Left lung (tissue), 14 donors: ENCODE measurements at places on chromosomes 3 and 15.

GRCh38 chr3:52715714-52716305, 9.9 kb downstream of the SPCS1 start:
- DNase-seq: no peak

DNA sequence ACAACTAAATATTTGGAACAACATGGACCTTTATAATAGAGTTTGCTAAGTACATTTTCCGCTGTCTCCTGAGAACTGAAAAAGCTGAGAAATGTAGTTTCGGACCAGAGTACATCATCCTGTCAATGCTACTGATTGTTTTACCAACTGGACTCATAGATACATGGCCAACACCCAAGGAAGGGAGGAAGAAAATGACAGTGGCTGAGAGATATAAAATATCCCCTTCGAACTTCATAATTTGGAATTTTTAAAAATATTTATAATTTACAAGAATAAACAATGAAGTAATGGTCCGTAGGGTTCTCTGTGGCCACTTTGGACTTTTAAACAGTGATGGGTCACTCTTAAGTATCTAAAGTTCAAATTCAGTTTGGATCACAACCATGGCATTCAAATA, 1042.7 kb downstream of the MCTP2 start:
- no peak for DNase-seq

DNA sequence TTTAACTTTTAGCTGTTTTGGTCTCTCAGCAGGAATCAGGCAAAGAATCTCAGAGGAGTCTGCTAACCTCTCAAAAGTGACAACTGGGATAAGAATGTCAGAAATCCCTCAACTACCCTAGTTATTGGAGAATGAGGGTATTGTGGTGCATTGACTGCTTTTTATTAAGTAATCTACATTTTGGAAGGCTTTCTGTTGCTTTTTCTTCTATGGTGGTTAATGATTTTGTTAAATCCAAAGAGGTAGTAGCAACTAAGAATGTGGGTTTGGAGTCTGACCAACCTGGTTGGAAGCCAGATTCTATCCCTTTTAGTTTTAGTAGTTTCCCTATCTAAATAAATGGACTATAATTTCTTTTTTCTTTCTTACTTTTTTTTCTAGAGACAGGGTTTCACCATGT, 94.7 kb upstream of the RNF7 start:
- no peak for DNase-seq

DNA sequence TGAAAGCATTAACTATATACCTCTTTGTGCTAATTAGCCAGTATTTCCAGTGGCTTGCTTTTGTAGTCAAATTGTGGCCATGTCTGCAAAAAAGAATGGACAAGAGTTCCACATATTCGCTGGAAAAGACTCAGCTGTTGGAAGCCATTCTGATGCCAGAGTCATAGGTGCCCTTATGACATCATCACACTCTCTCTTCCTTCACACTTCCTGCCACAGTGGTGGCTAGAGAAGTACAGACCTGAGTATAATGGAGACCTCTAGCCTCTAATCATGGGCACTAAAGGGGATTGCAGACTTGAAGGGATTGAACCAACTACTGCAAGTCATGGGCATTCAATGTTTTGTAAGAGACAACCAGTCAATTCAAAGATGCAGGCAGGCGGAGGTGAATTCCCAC, 38.3 kb upstream of the IQCF6 start:
- DNase-seq: no peak

GRCh38 chr15:26051761-26052675, 188.9 kb upstream of the ATP10A start:
- no peak for DNase-seq

GRCh38 chr3:113234688-113235260, 23.4 kb downstream of the BOC start:
- DNase-seq: no peak

GRCh38 chr3:46962427-46962826, 14.1 kb downstream of the CCDC12 start:
- DNase-seq: no peak

DNA sequence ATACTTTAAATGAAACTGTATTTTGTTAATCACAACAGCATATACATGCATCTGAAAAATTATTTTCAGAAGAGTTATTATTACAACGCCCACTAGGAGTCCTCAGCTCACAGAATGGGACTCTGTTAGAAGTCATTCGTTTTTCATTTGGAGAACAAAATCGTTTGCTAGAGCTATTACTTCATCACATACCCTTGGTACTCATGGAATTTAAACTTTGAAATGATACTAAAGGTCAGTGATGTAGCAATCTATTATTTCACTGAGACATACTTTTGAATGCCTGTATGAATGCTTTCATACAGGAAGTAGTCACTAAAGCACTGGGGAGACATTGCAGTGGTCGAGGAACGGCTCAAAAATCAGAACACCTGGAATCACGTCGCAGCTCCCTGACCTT, 198.1 kb downstream of the MBNL1 start:
- no peak for DNase-seq

DNA sequence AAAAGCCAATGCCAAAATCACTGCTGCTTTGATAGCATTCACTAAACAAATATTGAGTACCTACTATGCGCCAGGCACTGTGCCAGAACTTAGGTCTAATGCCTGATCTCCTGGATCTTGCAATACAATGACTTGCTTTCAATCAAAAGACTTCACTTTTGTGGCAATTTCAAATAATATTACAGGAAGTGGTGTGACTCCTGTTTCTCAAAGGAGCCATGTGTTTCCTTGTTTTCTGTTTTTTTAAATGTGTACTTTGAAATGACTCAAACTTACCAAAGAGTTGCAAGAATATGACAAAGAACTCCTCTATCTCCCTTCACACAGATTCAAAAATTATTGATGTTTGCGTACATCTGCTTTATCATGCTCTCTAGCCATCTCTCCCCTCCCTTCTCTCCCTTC, 18.3 kb downstream of the OSBPL10 start:
- no peak for DNase-seq

DNA sequence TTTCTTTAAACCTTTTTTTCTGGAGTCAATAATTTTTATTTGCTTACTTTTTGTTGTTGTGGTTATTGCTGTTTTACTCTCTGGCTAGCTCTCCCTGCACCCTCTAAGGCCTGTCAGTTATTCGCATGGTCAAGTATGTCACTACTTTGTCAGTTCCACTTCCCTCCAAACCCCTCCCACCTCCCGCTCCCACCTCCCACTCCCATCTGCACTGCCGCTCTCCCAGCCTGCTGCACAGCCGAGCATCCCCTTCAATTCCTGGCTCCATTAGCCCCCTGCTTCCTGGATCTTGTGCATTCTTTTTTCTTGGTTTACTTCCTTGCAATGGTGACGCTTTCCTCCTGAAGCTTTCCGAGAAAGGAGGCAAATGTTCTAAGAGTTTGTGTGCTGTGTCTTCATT, 218.0 kb downstream of the XXYLT1 start:
- DNase-seq: no peak

DNA sequence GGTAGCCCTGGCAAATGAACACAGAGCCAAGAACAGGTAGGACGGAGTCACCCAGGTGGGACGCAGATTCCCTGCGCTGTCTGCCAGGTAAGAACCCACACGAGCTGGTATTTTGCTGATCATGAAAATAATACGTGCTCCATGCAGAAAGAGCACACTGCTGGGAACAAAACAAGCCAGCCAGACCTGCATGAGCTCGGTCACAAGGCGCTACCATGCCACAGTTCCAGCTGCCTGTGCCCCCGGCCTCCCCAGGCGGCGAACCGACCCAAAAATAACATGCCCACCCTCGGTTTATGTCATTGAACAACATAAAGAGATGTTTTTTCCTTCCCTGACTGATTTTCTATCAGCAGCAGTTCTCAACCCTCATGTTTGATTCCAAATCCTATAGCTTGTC, 25.8 kb downstream of the CYFIP1 start:
- DNase-seq: no peak

- DNase-seq: no peak
These were observed 157.8 kb downstream of the IL1RAP start for GRCh38 chr3:190671658-190672057.

GRCh38 chr3:190150681-190151080, 30.0 kb upstream of the P3H2 start:
- no peak for DNase-seq

DNA sequence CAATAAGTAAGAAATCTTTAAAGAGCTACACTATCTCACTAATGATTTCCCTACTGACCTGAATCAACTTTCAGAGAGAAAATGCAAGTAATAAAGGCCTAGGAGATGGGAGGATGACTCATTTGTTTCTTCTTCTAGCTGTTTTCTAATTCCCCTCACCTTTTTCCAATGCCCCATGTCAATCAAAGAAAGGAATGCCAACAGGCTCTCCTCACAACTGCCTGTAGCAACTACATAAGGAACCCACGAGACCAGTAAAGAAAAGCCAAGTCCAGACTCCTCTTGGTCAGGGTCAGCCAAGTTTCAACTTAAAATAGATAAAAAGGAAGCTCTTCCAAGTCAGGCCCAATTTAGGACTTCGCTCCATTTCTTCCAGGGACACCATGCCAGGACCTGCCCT, 201.9 kb downstream of the TNIK start:
- no peak for DNase-seq

- no peak for DNase-seq
These were observed 59.0 kb upstream of the CMSS1 start for GRCh38 chr3:99758502-99759177.
